ENCODE measurements at places on chromosomes 16 and 17. TPM values are rescaled to one million over a fixed set of nuclear protein-coding genes. Genes with fewer than 3 reads are reported as not detected.

Gene ETV4
- total RNA-seq = 70.3 TPM

Gene CCL23
- total RNA-seq = not detected

Gene TRPV3
- 5.1 TPM for total RNA-seq

Gene KRT32
- not detected for total RNA-seq

Gene CD68
- total RNA-seq = 23.4 TPM

Gene CDRT15L2
- not detected for total RNA-seq

Gene DCXR
- total RNA-seq = 135 TPM

Gene SOST
- 0.15 TPM for total RNA-seq

Gene UTS2R
- total RNA-seq = not detected

Gene GLIS2
- total RNA-seq = 1.0 TPM

Gene ZP2
- not detected for total RNA-seq

All from hair follicular keratinocyte (primary cell).